Mesendoderm (in vitro differentiated cells): ENCODE measurements at places on chromosomes 5 and 9.
A peak's percentile ranks its signal among the peaks of the same experiment; 100 is the strongest.

DNA sequence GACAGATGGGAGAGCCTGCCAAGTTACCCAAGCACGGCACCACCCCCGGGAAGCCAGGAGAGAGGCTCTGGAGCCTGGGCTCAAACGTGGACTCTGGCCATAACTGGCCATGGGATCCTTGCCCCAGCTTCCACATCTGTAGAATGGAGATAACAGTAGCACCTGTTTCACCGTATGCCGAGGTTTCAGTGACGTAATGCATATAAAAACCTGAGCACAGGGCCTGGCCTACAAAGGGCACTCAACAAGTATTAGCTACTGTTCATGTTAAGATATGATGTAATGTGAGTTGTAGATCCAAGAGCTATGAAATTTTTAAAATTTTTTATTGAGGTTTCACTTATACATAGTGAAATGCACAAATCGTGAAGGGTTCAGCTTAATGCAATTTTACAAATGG lies 82.2 kb upstream of the BARHL1 start:
- H3K4me3 ChIP-seq, result no peak overlapping the region
- no peak overlapping the region for H3K27ac ChIP-seq
- peaks cover 2% of the 10 kb centered on the region for H3K4me1 ChIP-seq
- no peaks in the 10 kb centered on the region for H3K27me3 ChIP-seq

- H3K4me3 ChIP-seq, result no peak overlapping the region
- H3K27me3 ChIP-seq, result no peaks in the 10 kb centered on the region
- H3K36me3 ChIP-seq, result no peaks in the 10 kb centered on the region
- DNase-seq, result no peak
Observed at GRCh38 chr5:83255268-83255667, 177.9 kb downstream of the XRCC4 start.

GRCh38 chr5:10649666-10650380 lies 86.0 kb downstream of the ANKRD33B start:
- no peaks in the 10 kb centered on the region for H3K27me3 ChIP-seq
- no peaks in the 10 kb centered on the region for H3K4me1 ChIP-seq
- H3K27ac ChIP-seq, result no peak overlapping the region

DNA sequence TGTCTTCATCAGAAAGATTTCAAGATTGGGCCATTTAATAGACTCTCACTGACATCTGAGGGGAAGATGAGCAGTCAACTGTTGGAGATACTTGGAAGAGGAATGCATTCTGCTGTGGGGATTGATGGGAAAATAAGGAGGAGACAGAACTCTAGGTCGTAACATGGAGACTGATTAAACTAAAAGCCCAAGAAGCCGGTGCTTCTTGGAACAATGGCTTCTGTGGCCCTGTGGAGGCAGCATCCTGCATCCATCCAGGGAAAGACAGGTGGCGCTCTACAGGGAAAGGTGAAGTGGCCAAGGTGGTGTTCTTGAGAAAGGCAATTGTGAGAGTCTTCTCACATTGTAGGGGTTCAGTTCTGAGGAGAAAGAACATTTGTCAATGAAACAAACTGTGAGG lies 31.3 kb downstream of the ZFAND5 start:
- H3K4me3 ChIP-seq, result no peak overlapping the region
- H3K27me3 ChIP-seq, result no peaks in the 10 kb centered on the region
- peak; percentile 63 for DNase-seq
- H3K4me1 ChIP-seq, result no peaks in the 10 kb centered on the region
- H3K27ac ChIP-seq, result no peak overlapping the region
- H3K36me3 ChIP-seq, result no peaks in the 10 kb centered on the region

GRCh38 chr5:130978475-130978874 lies 186.6 kb downstream of the HINT1 start:
- no peak overlapping the region for H3K27ac ChIP-seq
- no peaks in the 10 kb centered on the region for H3K4me1 ChIP-seq
- H3K27me3 ChIP-seq, result no peaks in the 10 kb centered on the region
- H3K36me3 ChIP-seq, result no peaks in the 10 kb centered on the region

DNA sequence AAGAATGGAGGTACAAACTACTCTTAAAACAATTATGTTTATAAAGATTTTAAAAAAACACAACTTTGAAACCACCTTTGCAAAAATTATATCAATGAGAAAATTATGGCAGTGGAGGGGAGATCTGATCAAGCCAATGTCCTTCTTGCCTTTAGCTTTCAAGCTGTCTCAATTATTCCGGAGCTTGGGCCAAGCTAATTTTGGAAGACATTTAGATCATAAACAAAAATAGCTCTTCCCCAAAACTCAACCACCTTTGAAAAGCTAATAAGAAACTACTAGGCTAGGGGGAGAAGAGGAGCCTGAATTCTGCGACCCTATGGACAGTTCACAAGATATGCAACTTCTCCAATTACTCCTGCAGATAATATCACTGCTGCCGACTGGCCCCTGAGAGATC lies 263.3 kb downstream of the ICE1 start:
- no peak for DNase-seq
- H3K27ac ChIP-seq, result no peak overlapping the region
- H3K4me1 ChIP-seq, result no peaks in the 10 kb centered on the region
- no peaks in the 10 kb centered on the region for H3K27me3 ChIP-seq

GRCh38 chr5:150321784-150322183 lies 19.1 kb upstream of the ARSI start:
- no peaks in the 10 kb centered on the region for H3K36me3 ChIP-seq
- H3K27me3 ChIP-seq, result no peaks in the 10 kb centered on the region
- no peak overlapping the region for H3K4me3 ChIP-seq
- DNase-seq, result no peak

GRCh38 chr5:132471151-132471907 lies 19.2 kb downstream of the IRF1 start:
- H3K4me3 ChIP-seq, result no peak overlapping the region
- no peak overlapping the region for H3K27ac ChIP-seq
- peaks cover 7% of the 10 kb centered on the region for H3K4me1 ChIP-seq
- DNase-seq, result no peak
- H3K36me3 ChIP-seq, result no peaks in the 10 kb centered on the region
- H3K27me3 ChIP-seq, result no peaks in the 10 kb centered on the region

DNA sequence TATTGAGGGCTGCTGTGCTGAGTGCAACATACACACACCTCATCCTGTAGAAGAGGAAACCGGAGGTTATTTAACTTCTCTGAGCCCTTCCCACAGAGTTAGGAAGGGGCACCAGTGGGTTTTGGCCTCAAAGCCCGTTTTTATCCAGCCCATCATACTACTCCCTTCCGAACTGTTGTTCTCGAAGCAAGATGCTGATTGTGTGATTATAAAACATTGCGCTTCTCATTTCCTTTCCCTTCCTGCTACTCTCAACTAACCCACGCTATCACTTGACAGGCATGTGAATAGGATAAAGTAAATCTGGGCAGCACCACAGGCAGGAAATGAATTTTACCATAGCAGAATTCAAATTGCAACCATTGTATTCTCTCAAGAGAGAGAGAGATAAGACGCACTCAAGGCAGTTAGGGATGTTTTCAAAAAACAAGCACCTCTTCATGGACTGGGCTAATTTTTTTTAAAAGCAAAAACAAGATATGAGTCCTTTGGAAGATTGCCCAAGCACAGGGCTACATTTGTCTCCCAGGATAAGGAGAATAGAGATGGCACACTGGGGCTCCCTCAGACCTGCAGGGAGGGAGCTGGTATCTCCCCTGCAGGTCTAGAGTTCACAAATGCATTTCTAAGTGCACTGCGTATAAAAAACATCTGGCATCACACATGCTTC lies 52.6 kb downstream of the GNA14 start:
- no peak overlapping the region for H3K4me3 ChIP-seq
- H3K4me1 ChIP-seq, result peaks cover 16% of the 10 kb centered on the region
- DNase-seq, result peak; percentile 81
- H3K27me3 ChIP-seq, result no peaks in the 10 kb centered on the region
- no peaks in the 10 kb centered on the region for H3K36me3 ChIP-seq

DNA sequence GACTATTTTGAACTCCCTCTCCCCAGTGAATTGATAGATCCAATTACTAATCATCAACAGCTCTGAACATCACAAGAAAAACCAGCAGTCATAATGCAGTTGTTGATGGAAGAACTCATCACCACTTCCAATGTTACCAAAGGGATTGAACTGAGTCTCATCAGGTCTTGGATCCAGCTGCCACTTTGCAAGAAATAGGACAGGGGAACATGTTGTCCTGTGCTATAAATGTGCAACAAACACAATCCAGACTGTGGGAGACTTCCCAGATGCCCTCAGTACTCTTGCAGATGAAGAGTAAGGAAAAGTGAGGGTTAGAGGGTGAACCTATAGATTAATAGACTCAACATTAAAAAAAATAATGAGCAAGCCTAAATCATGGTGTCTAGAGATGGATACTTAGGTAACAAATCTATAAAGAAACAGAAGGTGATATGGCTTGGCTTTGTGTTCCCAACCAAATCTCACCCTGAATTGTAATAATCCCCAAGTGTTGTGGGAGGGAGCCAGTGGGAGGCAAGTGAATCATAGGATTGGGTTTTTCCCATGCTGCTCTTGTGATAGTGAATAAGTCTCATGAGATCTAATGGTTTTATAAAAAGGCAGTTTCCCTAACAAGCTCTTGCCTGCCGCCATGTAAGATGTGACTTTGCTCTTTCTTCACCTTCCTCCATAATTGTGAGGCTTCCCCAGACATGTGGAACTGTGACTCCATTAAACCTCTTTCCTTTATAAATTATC lies 63.4 kb upstream of the PAPPA start:
- H3K36me3 ChIP-seq, result no peaks in the 10 kb centered on the region
- no peaks in the 10 kb centered on the region for H3K4me1 ChIP-seq
- H3K4me3 ChIP-seq, result no peak overlapping the region
- no peaks in the 10 kb centered on the region for H3K27me3 ChIP-seq
- H3K27ac ChIP-seq, result no peak overlapping the region

- no peaks in the 10 kb centered on the region for H3K27me3 ChIP-seq
- no peak overlapping the region for H3K4me3 ChIP-seq
- H3K27ac ChIP-seq, result no peak overlapping the region
- no peaks in the 10 kb centered on the region for H3K36me3 ChIP-seq
- no peak for DNase-seq
- H3K4me1 ChIP-seq, result no peaks in the 10 kb centered on the region
Observed at GRCh38 chr5:172313915-172314314, 30.4 kb upstream of the UBTD2 start.

GRCh38 chr9:37410969-37411785 lies 11.3 kb upstream of the GRHPR start:
- H3K4me3 ChIP-seq, result no peak overlapping the region
- H3K27me3 ChIP-seq, result no peaks in the 10 kb centered on the region
- no peaks in the 10 kb centered on the region for H3K36me3 ChIP-seq
- no peaks in the 10 kb centered on the region for H3K4me1 ChIP-seq
- no peak overlapping the region for H3K27ac ChIP-seq

- no peak overlapping the region for H3K27ac ChIP-seq
- peaks cover 3% of the 10 kb centered on the region for H3K4me1 ChIP-seq
- peak; percentile 54 for DNase-seq
- H3K27me3 ChIP-seq, result no peaks in the 10 kb centered on the region
- H3K4me3 ChIP-seq, result no peak overlapping the region
Observed at GRCh38 chr5:106962464-106963230, 708.1 kb downstream of the EFNA5 start.

DNA sequence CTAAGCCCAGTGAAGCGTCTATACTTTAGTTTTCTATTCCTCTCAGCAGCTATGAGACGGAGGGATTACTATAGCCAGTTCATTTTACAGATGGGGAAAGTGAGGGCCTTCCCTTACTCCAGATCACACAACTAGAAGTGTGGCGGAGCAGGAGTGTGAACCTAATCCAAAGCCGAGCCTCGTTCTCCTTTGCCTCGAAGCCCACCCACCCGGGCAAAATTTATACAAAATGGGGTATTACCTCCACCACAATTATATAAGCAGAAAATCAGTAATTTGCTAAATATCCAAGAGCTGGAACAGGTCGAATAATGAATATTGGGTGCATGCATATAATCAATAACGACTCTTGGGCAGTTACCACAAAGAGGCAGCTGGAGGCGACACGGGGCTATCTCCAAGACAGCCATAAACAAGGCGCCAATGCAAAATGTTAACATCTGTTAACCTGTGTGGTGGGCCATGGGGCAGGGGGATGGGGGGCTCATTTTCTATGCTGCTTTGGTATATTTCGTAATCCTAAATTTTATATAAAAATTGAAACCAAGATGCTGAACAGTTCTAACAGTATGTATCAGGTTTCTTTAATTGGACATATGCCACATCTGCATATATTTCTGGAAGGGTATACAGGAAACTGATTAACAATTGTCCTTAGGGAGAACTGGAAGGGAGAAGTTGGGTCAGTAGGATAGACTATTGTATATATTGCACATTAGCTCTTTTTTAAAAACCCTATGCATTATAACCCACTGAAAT lies 1.2 kb upstream of the RNF44 start:
- H3K4me3 ChIP-seq, result no peak overlapping the region
- peaks cover 16% of the 10 kb centered on the region for H3K4me1 ChIP-seq
- no peaks in the 10 kb centered on the region for H3K27me3 ChIP-seq
- H3K27ac ChIP-seq, result peak overlapping the region; percentile 79
- H3K36me3 ChIP-seq, result no peaks in the 10 kb centered on the region

DNA sequence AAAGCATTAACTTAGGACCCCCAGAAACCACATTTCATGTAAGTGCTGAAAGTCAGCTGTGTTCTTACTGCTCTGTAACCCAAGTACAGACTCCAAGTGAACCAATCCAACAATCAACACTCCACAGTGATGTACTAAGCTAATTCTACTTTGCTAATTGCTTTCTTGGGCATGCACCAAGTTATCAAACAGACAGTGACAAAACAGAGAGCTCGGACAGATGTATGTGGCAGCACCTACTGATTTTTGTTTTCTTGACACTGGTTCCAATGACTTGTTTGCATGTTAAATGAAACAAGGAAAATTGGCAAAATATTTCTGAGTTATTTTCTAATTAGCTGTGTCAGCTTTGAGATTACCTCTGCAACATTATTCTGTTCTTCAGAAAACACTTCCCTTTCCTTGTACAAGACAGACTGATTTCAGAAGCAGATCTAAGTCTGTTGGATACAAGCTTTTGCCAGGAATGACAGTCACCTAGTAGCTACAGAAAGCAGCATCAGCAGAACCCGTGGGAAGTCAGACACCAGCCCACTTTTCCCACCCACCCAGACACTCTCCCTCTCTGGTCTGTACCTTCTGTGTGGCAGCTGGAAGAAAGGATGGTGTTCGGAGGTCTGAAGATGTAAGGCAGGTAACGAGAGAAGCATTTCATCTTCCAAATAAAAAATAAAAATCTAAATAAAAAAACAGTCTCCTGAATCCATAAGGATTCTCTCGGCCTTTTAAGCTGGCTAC lies 176.7 kb upstream of the PPP2R2B start:
- DNase-seq, result no peak
- no peaks in the 10 kb centered on the region for H3K27me3 ChIP-seq
- H3K4me1 ChIP-seq, result no peaks in the 10 kb centered on the region
- H3K36me3 ChIP-seq, result no peaks in the 10 kb centered on the region
- H3K4me3 ChIP-seq, result no peak overlapping the region
